Endothelial cell of umbilical vein (primary cell): ENCODE measurements at places on chromosomes 1 and 21.

DNA sequence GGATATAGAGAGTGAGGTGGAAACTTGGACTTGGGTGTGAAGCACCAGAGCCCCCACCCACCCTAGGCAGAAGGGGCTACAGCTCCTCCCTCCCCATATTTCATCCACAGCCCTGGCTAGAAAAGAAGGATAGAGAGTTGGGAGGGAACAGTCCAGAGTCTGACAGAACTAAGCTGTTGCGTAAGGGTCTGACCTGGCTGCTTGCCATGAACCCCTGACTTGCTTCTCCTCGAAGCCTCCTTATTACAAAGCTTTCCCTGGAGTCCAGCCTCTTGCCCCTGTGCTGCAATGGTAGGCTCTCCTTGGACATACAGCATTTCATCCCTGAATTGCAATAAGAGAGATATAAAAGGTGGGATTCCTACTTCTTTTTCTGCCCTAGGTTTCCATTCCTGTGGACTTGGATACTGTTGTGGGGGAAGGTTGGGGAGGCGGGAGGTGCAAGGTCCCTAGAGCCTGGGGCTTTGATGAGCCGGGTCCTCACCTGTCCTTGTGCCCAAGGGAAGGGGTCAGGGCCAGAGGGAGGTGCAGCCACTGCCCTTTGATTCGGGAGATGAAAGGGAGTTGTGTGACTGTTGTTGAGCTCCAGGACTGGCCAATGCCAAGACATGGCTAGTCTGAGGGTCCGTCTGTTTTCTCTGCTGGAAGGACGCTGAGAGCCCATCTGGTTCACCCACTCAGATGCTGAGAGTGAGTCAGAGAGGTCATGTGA, 2.7 kb downstream of the RHBG start:
- DNase-seq = no peak

- DNase-seq = no peak
Observed at GRCh38 chr1:25971066-25971810, 26.6 kb downstream of the PAFAH2 start.

DNA sequence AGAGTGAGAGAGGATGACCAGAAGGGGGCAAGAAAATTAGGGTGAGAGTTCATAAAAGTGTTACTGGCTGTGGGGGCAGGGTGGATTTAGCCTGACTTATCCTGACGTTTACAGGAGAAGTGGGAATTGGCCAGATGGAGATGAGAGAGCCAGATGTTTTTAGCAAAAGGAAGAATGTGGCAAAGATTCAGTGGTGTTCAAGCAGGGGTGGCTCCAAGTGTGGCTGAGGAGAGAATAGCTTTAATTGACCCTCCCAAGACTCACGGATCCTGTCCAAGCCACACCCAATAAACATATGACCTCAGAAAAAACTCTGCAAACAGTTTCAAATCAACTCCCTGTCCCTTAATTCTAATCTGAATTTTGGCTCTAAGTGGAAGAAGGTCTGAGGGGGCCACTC, 35.2 kb upstream of the EDEM3 start:
- no peak for DNase-seq

DNA sequence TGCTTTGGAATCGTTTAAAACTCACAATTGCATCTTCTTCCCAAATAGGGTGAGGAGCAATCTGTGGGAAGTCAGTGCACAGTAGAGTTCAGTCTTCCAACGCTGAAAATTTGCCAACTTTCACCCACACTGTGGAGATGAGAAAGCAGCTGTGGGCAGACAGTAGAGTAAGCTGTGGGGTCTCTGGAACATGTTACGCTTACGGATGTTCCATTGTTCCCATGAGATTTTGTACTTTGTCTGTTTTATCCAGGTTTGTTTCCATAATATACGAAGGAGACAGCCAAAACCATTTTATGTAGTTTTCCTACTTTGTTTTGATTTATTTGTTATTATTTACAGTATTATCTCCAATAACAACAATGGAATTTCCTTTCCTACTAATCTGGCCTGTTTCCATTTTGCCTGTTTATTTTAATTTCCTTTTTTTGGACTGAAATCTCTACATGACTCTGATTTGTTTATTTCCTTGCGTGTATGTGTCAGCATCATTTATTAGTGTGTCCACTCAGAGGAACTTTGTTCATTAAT, 65.1 kb upstream of the RGL1 start:
- peak; percentile 26 for DNase-seq

- DNase-seq = peak; percentile 61
Observed at GRCh38 chr1:201739492-201740085, 89.4 kb upstream of the IPO9 start.
